SK-N-SH treated with all-trans-retinoic acid at 6 μM for 48 hours (cell line): ENCODE measurements at places on chromosomes 2 and 18.
A peak's percentile ranks its signal among the peaks of the same experiment; 100 is the strongest.

DNA sequence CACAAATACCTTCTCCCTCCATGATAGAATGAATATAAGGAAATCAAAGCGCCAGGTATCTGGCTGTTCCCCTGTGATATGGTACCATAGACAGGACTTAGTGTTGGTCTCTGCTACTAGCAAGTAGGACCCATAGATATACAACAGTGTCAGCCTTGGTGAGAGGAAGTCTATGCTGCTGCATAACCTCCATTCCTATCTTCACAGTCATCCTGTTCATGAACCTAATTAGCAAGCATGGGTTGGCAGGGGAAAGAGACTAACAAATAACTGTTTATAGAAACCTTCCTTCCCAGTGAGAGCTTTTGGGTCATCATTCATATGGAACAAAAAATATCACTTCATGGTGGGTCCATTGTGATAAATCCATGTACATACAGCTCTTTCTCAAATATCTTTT is 188.9 kb upstream of the FAM98A start:
- ATAC-seq: no peak

DNA sequence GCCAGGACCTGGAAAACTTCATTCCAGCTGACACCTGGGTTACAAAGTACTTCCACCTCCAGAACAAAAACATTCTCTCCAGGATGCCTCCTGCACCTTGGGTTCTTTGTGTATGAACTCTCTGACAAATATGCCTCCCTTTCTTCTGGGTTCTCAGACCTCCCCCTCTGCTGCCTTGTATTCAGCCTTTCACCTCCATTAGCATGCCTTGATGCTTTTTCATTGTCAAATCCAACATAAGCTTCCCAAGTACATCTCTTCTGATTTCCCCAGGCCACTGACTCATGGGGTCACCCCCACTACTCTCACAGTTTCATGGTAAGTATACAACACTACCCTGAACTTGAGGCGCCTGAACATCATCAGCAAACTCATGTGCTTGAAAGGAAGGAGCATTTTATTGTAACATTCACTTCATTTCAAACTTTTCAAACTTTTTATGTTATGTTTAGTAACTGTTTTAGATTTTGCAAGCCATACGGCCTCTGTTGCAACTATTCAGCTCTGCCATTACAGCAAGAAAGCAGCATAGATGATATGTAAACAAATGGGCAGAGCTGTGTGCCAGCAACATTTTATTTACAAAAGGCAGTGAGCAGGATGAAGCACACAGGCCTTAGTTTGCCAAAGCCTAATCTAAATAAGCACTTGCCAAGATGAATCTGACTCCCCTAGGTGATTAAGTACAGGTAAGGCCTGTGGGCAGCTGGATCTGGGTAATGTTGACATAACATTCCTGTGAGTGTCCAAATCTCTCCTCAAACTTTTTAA is 32.5 kb upstream of the MRPS9 start:
- ATAC-seq: no peak

GRCh38 chr2:192044496-192044895 is 150.2 kb downstream of the TMEFF2 start:
- no peak for ATAC-seq

- no peak for ATAC-seq
Observed at GRCh38 chr2:41920812-41921211, 127.0 kb upstream of the PKDCC start.

- no peak for ATAC-seq
Observed at GRCh38 chr2:55108456-55109160, 58.4 kb upstream of the RTN4 start.

GRCh38 chr2:162242586-162243280 is 512 bp downstream of the FAP start:
- ATAC-seq: peak; percentile 26

- no peak for ATAC-seq
Observed at GRCh38 chr2:199433204-199433832, 24.4 kb downstream of the SATB2 start.

DNA sequence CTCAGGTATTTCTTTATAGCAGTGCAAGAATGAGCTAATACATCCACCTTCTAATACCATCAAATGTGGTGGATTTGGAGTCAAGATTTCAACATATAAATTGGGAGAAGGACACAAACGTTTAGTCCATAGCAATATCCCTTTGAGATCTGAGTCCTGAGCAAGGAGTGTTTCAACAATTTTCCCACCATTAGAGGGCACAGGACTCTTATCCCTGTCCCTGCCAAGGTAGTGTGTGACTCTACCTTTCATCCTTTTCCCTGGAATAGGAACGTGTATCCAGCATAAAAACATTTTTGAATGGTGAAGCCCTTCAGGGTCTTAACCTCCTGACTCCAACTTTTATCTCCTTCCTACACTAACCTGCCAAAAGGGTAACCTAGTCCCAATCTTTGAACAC is 181.3 kb upstream of the SRD5A2 start:
- ATAC-seq: 0 out of 3 replicates have a peak, but pooled peaks have one; percentile 38

- no peak for ATAC-seq
Observed at GRCh38 chr2:233598952-233599351, 18.5 kb upstream of the UGT1A8 start.

- ATAC-seq: no peak
Observed at GRCh38 chr18:68445136-68445535, 269.8 kb downstream of the TMX3 start.

GRCh38 chr18:48896326-48896874 is 54.4 kb downstream of the SMAD7 start:
- no peak for ATAC-seq

- ATAC-seq: no peak
Observed at GRCh38 chr2:144946263-144946662, 426.3 kb upstream of the ZEB2 start.

DNA sequence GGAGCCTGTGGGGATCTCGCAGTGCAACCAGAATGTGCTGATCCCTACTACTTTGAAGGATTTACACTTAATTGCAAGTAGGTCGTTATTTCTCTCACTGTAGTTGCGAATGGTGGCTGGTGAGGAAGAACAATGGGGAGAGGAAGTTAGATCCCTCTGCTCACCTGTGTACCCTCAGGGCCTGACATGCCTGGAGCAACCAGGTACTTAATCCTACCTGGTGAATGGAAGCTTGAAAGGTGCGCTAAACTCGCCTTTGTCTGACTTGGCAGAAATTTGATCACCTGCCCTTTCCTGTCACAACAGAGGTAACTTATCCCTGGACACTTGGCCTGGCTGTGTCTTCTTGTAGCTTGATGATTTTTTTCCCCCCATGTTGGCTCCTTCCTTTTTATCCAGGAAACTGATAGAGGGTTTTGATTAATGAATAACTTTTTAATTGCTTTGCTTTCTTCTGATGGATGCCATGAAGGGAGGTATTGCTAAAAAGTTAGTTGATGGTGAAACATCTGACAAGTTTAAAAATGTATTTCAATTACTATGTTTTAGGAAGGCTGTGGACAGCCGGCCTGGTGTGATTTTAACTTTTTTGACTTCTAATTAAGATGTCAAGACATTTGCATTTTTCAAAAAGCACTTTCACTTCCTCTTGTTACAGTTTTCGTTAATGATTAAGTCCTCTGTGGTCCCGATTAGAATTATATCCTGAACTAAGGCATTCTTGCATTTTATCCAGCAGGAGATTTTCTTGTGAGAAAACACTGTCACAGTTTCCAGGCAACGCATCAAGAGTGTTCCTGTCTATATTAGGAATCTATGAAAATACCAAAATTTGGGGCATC is 9.2 kb downstream of the SGPP2 start:
- no peak for ATAC-seq

DNA sequence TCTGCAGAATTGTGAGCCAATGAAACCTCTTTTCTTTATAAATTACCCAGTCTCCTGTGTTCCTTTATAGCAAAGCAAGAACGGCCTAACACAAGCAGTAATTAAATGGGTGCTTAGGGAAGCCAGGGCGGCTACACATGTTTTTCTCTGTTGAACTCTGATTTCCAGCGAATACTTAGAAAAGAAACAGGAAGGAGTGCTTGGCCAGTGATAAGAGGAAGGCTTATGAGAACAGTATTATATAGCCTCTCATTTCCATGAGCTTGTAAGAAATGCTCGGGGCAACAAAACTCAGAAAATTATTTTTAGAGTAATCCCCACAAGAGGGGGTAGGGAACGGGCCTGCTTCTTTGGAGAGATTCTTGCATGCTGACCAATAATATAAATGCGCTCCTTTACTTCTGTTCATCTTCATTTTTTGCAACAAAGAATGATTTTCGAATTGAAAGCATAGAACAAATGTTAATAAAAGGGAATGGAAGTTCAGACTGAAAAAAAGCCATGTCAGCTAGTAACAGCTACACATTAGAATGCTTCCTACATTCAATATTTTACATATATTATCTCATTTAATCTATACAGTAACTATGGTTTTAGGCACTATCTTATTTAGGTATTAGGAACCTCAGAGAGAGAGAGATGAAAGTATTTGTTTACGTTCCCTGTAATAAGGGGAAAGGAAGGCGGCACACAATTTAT is 49.7 kb upstream of the CCDC85A start:
- no peak for ATAC-seq

DNA sequence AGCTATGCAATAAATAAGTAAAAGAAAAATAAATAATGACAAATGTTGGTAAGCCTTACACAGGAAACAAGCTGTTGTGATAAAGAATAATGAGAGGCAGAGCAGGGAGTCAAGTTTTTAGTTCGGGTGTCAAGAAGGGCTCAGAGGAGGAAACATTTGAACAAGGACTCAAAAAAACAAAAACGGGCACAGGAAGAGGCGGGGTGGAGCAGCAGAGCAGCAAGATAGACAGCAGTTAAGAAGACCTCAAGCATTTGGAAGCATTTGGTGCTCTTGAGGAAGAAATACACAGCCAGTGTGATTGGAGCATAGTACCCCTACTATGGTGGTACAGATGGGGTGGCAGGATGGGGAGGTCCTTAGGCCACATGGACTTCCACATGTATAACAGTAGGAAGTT is 2.8 kb downstream of the TMEM169 start:
- no peak for ATAC-seq

- no peak for ATAC-seq
Observed at GRCh38 chr18:57194070-57194469, 47.2 kb downstream of the BOD1L2 start.

- ATAC-seq: no peak
Observed at GRCh38 chr2:145546091-145546490, 1026.2 kb upstream of the ZEB2 start.

GRCh38 chr2:111623380-111623779 is 260.6 kb downstream of the ANAPC1 start:
- ATAC-seq: no peak

DNA sequence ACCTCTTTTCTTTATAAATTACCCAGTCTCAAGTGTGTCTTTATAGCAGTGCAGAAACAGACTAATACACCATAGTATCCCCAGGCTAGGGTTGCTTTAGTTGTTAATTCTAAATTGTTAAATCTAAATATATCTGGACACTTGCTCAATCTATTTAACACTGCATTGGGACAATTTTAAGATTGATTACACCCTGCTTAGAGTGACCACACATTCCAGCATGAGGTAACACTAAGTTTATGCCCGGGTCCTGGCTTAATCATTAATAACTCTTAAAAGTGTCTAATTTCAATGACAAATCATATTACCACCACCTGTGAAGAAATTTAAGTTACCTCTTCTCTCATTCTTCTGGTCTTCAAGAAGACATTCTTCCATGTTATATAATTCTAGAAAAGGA is 131.4 kb downstream of the ZNF385B start:
- ATAC-seq: no peak

DNA sequence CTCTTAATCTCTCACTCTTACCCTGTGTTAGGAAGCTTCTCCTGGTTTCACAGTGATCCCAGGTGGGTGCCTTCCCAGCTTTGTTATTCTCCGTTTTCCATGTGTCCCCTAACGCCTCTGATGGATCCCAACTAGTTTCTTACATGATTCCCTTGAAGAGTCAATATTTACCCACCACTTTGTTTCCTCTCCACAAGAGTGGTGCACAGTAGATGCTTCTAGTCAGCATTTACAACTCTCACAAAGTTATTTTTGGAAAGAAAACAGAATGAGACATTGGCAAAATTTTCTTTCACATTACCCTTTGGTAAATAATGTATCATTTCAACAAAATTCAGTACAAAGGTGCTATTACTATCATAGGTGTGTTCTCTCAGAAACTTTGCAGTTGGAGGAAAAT is 1611.1 kb upstream of the ZEB2 start:
- no peak for ATAC-seq

- peak; percentile 67 for ATAC-seq
Observed at GRCh38 chr2:109020217-109020637, 31.2 kb upstream of the EDAR start.

GRCh38 chr18:75110846-75111415 is 98.0 kb downstream of the PTGR3 start:
- ATAC-seq: no peak

GRCh38 chr2:212259226-212259625 is 279.4 kb downstream of the ERBB4 start:
- no peak for ATAC-seq

GRCh38 chr18:54119524-54120019 is 104.9 kb downstream of the MBD2 start:
- peak; percentile 97 for ATAC-seq

GRCh38 chr2:185625604-185626003 is 113.0 kb upstream of the FSIP2 start:
- ATAC-seq: no peak

DNA sequence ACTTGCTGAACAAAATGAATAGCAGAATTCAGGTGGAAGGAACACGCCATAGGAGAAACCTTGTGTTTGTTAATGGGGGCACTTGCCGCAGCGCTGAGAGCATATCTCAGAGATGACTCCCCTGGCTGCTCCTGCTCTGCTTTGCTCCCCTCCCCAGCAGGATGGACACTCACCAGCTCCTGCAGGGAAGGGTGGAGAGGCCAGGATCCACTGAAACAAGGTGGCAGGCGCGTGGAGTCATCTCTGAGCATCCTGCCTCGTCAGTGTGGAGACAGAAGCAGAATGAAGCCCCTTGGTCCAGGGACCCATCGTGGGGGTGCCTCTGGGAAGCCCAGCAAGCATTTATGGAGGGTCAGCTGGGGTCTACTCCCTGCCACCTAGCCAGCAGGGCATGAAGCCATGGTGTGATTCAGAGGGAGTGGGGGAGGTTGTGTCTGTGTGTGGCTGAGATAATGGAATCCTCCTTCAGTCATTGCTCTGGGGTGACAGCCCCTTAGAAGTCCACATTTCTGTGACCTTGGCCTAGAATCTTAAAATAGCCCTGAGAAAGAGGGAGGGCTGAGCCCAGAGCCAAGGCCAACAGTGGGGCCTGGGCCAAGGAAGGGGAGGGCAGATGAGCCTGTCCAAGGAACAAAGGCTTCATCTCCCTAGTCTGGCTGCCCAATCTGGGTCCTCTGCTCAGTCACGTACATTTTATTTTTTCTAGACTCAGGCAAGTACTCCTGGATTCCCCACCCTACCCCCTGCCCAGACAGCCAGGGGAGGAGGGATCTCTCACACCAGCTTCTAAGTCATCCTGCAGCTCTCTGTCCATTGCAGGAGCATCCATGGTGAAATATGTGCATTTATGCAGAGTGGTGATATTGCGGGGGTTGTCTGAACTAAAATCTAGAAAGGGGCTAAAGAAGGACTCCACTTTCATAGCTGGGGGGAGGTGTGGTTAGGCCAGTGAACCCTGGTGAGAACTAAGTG is 215.4 kb downstream of the ZBTB7C start:
- ATAC-seq: no peak

- no peak for ATAC-seq
Observed at GRCh38 chr2:76075126-76075525, 364.4 kb upstream of the GCFC2 start.
